PC-9 (cell line): ENCODE measurements at places on chromosomes 11 and 22.
A peak's percentile ranks its signal among the peaks of the same experiment; 100 is the strongest.

GRCh38 chr11:6995703-6996102 is 24.4 kb downstream of the ZNF214 start:
- no peaks in the 10 kb centered on the region for H3K4me1 ChIP-seq
- no peaks in the 10 kb centered on the region for H3K27me3 ChIP-seq
- H3K36me3 ChIP-seq: no peaks in the 10 kb centered on the region
- H3K27ac ChIP-seq: no peak overlapping the region
- no peak overlapping the region for H3K4me3 ChIP-seq

DNA sequence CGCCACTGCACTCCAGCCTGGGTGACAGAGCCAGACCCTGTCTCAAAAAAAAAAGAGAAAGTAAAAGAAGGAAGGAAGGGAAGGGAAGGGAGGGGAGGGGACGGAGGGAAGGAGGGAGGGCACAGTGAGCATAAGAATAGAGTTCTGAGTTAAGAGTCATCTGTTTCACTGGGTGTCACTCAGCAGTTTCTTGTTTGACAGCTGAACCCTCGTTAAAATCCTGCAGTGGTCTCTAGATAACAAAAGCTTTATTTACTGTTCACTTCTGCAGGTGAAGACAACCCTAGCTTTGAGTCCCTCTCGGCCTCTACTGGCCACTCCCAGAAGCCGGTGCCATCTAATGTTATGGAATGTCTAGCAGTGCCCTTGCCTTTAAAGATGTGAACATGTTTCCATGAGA is 71.2 kb downstream of the CLPB start:
- no peaks in the 10 kb centered on the region for H3K27me3 ChIP-seq
- no peak overlapping the region for H3K27ac ChIP-seq
- no peak for DNase-seq
- no peaks in the 10 kb centered on the region for H3K36me3 ChIP-seq
- no peak overlapping the region for H3K4me3 ChIP-seq
- H3K4me1 ChIP-seq: no peaks in the 10 kb centered on the region

GRCh38 chr11:92922731-92923130 is 46.7 kb upstream of the MTNR1B start:
- H3K36me3 ChIP-seq: no peaks in the 10 kb centered on the region
- no peak overlapping the region for H3K4me3 ChIP-seq
- H3K27me3 ChIP-seq: no peaks in the 10 kb centered on the region
- H3K27ac ChIP-seq: no peak overlapping the region
- no peak for DNase-seq

DNA sequence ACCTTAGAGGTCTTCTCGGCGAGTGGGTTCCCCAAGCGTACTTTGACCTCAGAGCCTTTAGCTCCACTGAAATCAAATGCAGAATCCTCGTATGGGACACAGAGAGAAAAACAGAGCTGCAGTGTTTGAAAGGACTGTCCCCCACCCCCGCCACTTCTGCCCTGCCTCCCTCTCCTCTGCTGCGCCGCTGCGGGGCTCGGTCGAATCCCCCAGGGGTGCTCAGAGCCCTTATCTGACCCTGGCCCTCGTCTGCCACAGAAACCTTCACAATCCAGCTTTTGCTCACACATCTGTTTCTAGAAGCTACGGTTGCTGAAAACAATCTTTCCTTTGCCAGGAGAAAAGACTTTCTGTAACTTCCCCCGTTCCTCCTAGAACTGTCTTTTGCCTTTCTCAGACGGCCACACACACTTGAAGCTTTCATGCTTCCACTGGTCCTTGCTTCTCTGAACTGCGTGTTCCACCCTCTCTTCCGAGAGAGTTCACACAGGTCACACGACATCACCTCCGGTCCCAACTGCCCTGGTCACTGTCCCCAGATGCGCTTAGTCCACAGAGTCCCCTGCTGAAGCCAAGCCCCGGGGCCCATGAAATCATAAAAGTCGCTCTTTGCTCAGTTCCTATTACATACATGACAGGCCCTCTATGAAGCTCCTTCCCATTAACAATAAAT is 3.7 kb downstream of the SMIM35 start:
- no peaks in the 10 kb centered on the region for H3K27me3 ChIP-seq
- peaks cover 14% of the 10 kb centered on the region; the same call in 1 of the 2 replicates for H3K4me1 ChIP-seq
- no peak overlapping the region for H3K27ac ChIP-seq
- H3K36me3 ChIP-seq: no peaks in the 10 kb centered on the region
- H3K4me3 ChIP-seq: no peak overlapping the region

DNA sequence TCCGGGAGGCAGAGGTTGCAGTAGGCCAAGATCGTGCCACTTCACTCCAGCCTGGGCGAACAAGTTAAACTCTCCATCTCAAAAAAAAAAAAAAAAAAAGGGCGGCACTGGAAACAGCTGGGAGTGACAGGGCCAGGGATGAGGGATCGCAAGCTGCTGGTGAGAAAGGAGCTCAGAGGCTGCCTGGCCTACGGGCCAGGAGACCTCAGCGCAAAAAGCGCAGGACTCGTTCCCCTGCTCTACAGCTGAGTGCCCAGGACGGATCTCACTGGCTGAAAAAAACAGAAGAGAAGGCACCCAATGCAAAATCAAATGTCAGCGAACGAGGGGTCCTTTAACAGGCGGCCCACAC is 650 bp upstream of the NUP50 start:
- H3K27ac ChIP-seq: peak overlapping the region; percentile 84
- DNase-seq: peak; percentile 58
- peaks cover 28% of the 10 kb centered on the region for H3K4me1 ChIP-seq
- H3K27me3 ChIP-seq: no peaks in the 10 kb centered on the region
- H3K36me3 ChIP-seq: peaks cover 15% of the 10 kb centered on the region
- H3K4me3 ChIP-seq: peak overlapping the region; percentile 88

DNA sequence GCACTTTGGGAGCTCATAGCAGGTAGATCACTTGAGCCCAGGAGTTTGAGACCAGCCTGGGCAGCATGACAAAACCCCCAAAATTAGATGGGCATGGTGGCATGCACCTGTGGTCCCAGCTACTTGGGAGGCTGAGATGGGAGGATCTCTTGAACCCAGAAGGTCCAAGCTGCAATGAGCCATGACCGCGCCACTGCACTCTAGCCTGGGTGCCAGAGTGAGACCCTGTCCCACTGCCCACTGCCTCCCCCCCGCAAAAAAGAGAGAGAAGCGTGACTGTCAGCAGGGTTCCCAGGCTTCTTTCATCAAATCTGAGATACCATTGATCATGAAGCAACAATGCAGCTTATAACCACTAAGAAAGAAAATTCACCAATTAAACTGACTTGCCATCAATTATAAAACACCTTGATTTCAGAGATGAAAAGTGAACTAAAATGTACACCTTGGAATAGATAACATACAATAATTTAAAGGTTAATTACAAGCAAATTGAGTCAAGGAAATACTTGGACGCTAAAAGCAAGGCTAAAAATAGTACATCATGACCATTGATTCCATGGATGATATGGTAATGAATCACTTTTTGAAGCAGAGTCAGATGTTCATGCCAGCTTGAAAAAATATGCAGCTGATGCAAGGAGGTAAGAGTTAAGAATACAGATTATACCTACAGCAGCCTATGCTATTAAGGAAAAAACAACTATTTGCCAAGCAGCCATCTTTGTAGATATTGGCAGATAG is 90.8 kb upstream of the ALKBH3 start:
- DNase-seq: peak; percentile 3
- H3K27ac ChIP-seq: peak overlapping the region; percentile 76
- H3K4me1 ChIP-seq: peaks cover 11% of the 10 kb centered on the region
- H3K36me3 ChIP-seq: 0 out of 2 replicates have a peak, but pooled peaks cover 5% of the 10 kb centered on the region
- H3K4me3 ChIP-seq: no peak overlapping the region

DNA sequence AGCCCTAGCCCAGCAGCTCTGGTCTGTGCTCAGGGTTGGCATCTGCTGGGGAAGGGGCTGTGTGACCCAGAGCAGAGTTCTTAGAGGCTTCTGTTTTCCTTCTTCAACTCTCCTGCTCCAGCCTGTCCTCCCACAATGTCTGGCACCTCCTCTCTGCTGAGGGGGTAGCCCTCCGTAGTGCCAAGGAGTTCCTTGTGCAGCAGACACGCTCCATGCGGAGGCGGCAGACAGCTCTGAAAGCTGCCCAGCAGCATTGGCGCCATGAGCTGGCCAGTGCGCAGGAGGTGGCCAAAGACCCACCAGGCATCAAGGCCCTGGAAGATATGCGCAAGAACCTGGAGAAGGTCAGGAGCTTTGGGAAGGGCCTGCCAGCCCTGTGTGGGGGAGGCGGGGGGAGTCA is 69.3 kb downstream of the CEP164 start:
- H3K4me3 ChIP-seq: no peak overlapping the region
- DNase-seq: no peak
- no peaks in the 10 kb centered on the region for H3K4me1 ChIP-seq
- no peak overlapping the region for H3K27ac ChIP-seq
- no peaks in the 10 kb centered on the region for H3K27me3 ChIP-seq
- H3K36me3 ChIP-seq: peaks cover 20% of the 10 kb centered on the region

DNA sequence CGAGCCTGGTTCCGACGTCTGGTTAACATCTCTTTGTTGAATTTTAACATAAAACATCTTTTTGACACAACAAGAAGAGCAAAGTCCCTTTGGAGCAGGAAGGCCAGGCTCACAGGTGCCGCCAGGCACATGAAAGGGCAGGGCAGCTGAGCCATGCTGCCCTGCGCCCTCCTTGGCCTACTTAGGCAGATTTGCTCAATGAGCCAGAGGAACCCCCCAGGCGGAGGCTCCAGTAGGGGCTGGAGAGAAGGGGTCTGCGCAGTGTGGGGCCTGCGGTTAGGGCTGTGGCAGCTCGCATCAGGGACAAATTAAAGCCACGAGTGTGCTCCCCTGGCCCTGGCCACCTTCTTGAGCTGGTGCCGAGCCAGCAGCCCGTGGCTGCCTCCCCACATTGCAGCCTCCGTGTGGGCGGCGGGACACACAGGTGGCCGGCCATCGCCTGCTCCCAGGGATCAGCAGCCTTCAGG is 9.9 kb upstream of the SLC22A12 start:
- H3K4me3 ChIP-seq: no peak overlapping the region
- H3K36me3 ChIP-seq: no peaks in the 10 kb centered on the region
- no peaks in the 10 kb centered on the region for H3K27me3 ChIP-seq
- DNase-seq: no peak
- peaks cover 24% of the 10 kb centered on the region for H3K4me1 ChIP-seq
